ENCODE measurements at places on chromosomes 4 and X. TPM values are rescaled to one million over a fixed set of nuclear protein-coding genes. Genes with fewer than 3 reads are reported as not detected.

- no peak for DNase-seq
Observed at GRCh38 chr4:110108960-110109359, 89.5 kb downstream of the ELOVL6 start.

GRCh38 chr4:11842620-11843263 is 414.0 kb upstream of the HS3ST1 start:
- DNase-seq, result no peak

DNA sequence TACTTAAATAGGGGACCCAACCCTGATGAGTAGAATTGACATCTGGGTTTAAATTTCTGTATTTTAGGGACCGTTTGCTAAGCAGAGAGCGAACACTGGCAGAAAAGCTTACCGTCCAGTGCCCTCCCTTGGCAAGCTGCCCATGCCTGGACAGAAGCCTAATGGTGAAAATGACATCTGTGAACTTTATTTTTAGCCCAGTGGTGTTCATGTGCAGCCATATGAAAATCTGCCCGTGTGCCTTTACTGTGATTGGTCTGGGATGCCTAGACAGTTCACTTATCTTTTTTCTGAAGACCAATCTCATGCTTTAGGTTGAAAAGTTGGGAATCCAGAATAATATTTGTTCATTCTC is 1.1 kb downstream of the STBD1 start:
- no peak for DNase-seq

The ZXDB gene
- 5.6 TPM for polyA plus RNA-seq

The ETDA gene
- not detected for polyA plus RNA-seq

The HGFAC gene
- not detected for polyA plus RNA-seq
